ENCODE measurements at places on chromosomes 7 and 10.

DNA sequence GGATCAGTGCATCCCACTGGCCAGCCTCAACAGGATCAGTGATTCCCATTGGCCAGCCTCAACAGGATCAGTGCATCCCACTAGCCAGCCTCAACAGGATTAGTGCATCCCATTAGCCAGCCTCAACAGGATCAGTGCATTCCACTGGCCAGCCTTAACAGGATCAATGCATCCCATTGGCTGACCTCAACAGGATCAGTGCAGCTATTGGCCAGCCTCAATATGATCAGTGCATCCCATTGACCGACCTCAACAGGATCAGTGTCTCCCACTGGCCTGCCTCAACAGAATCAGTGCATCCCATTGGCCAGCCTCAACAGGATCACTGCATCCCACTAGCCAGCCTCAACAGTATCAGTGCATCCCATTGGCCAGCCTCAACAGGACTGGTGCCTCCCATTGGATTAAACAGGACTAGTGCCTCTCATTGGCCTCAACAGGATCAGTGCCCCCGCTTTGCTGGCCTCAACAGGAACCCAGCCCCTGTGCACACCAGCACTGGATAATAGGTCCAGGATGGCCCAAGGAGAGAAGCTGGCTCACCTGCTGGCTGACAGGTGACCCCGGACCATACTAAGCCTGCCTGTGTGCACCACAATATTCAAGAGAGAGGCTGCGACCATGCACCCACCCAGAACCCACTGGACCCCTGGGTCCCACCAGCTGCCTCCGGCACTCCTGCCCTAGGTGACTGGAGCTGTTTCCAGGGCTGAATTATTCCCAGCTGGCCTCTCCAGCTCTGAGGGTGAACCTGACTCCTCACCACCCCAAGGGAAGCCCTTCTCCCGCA lies 59.9 kb downstream of the PDGFA start:
- no peak for DNase-seq

- DNase-seq: no peak
These were observed 12.7 kb upstream of the DNAJB12 start for GRCh38 chr10:72367301-72367960.

DNA sequence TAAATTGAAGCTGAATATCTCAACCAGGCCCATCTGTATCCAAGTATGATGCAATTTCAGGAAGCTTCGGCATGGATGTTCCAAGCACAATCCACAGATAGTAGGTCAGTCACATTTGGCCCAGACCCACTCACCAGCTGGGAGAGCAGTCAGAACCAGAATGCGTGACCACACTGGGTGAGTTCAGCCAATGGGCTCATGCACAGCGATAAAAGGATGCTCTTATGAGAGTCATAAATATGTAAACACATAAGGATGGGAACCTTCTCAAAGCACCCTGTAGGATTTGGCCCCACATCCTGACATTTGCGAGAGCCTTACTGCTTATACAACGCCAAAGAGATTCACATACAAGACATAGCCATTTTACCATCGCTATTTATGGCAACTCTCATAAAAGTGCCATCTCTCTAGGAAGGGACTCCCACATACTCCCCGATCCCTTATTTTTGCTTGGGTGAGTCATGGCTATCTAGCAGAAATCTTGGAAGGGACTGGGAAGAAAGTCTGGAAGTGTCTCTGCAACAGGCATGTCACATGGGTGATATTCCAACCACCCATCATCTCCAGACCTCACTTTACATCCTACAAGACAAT lies 3.0 kb downstream of the AFAP1L2 start:
- no peak for DNase-seq

DNA sequence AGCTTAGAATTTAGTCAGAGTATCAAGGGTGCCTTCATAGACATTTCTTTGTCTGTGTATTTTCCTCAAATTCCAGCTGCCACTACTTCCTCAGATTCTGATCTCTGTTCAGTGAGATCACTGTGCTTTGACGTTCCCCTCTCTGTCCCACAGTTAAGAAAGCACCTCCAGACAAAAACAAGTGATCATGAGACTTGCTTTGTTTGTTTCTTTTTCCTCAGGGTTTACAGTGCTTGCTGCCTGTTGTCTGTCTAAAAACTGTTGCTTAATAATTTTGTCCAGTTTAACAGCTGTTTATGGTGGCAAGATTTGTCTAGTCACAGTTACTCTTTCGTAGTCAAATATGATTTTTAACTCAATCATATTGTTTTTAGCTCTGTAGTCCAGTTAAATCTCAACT lies 29.1 kb downstream of the TRUB1 start:
- DNase-seq: no peak

DNA sequence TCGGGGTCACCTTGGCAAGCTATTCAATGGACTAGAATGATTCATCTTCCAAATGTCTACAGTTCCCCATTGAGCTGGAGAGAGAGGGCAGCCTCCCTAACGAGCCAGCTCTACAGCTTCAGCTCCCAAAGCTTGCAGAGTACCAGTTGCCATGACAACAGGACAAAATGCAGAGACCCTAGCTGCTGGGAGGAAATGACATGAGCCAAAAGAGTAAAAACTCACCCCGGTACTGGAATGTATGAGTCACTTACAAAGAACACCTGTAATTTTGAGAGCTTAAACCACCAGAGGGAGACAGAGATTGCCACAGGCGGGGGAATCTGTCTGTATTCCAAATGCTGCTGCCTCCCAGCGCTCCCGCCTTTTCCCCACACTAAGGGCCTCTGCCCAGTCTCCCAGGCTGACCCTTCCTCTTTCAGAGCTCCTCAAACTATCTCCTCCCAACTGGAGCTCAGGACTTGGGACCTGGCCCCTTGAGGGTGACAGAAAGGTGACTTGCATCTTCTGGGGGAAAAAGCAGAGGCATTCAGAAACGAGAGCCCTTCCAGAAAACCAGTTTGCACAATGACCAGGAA lies 95.5 kb downstream of the CUL2 start:
- no peak for DNase-seq

- DNase-seq: no peak
These were observed 122.9 kb upstream of the LYZL2 start for GRCh38 chr10:30752481-30752881.

GRCh38 chr10:22466763-22467334 lies 121.6 kb downstream of the SPAG6 start:
- no peak for DNase-seq

- DNase-seq: no peak
These were observed at the start of gene ALOX5 for GRCh38 chr10:45373576-45374349. TSS of gene ALOX5 (plus strand) at chr10:45374216. CDS start at chr10:45374280, 64 bp downstream.

GRCh38 chr7:132291481-132291880 lies 284.8 kb downstream of the PLXNA4 start:
- no peak for DNase-seq

DNA sequence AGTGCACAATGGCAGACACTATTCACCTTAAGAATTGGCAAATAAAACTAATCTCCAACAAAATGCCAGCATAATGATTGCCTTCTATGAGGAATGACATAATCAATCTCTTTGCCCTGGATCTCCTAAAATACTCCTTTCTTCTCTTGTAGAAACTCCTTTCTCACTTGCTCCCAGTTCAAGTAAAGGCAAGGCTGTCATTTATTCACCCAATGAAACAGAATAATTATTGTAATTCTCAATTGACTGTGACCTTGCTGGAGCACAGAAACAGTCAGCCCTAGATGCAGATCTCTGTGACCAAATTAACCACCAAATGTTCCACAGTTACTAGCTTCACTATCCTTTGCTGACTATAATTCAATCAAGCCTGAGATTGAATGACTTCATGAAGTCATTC lies 99.3 kb downstream of the SEMA3C start:
- DNase-seq: no peak

DNA sequence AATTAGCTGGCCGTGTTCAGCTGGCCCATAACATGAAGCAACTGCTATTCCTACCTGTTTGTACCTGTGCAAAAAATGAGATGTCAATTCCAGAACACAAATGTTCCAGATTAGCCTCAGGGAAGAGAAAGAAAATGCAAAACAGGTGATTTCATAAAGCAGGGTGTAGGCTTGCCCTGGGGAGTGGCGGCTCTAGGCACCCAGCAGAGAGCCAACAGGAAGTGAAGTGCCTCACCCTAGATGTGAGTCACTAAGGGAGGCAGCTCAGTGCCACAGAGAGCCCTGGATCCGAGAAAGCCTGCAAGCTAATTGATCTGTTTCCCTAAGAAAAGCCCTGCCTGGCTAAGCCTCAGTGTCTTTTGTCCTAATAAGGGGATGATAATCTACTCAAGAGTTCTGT lies 240.0 kb downstream of the ARHGAP21 start:
- no peak for DNase-seq

GRCh38 chr7:135616136-135616535 lies 46.2 kb upstream of the STMP1 start:
- no peak for DNase-seq

GRCh38 chr10:34260904-34261303 lies 554.2 kb downstream of the PARD3 start:
- no peak for DNase-seq

DNA sequence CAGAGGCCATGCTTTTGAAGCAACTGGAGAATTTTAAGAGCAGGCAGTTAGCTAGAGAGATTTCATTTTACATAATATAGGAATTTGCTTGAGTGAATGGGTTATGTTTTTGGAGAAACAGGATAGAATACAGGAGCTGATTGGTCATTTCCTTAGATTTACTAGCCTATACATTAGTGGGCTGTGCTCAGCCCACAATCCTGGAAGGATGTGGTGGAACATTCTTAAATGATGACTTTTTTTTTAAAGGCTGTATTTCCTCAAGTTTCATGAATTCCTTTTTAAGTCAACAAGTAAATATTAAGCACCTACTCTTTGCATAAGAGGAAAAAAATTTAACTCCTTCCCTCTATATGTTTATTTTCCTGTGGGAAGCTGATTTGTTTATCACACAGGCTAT lies 314.4 kb upstream of the BMPER start:
- no peak for DNase-seq

- no peak for DNase-seq
These were observed 134.0 kb upstream of the SLC26A5 start for GRCh38 chr7:103580031-103580430.

DNA sequence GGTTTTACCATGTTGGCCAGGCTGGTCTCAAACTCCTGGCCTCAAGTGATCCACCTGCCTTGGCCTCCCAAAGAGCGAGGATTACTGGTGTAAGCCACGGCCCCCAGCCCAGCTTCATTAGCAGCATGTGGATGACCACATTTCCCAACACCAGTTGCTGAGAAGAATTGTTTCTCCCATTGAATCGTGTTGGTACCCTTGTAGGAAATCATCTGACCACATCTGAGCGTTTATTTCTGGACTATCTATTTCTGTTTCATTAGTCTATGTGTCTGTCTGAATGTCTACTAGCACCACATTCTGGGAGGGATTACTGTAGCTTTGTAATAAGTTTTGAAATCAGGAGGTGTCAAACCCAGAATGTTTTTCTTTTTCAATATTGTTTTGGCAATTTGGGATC lies 89.6 kb downstream of the LCOR start:
- no peak for DNase-seq

DNA sequence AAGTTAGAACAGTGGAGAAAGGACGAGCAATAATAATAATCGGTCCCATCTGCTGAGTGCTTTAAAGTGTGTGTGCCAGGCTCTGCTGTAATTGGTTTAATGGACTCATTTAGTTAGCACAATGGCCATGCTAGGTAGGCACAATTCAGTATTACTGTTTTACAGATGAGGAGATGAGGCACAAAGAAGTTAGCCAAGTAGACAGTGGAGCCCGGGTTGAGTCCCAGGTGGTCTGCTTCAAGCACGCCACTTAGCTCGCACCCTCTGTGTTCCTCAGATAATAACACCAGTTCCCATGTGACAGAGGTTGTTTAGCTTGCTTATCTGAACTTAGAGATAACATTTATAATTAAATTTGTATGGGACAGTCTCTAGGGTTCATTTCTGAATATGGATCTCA lies 101.6 kb upstream of the GJD4 start:
- no peak for DNase-seq

DNA sequence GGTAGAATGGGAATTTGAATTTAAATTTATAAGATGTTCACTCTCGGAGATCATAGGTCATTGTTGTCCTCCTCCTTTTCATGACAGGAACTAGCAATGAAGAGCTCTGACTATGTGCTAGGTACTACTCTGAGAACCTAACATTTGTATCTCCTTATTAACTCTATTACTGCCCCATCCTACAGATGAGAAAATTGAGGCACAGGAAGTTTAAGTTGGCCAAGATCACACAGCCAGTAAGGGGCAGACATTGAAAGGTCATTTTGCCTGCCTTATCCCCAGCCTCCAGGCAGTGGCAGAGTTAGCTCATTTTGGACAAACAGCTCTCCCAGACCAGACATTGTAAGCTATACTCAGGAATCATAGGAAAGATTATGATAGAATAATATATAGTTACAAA lies 6.0 kb downstream of the SRGN start:
- DNase-seq: no peak

- DNase-seq: no peak
These were observed 37.9 kb upstream of the MTPAP start for GRCh38 chr10:30386801-30387588.

DNA sequence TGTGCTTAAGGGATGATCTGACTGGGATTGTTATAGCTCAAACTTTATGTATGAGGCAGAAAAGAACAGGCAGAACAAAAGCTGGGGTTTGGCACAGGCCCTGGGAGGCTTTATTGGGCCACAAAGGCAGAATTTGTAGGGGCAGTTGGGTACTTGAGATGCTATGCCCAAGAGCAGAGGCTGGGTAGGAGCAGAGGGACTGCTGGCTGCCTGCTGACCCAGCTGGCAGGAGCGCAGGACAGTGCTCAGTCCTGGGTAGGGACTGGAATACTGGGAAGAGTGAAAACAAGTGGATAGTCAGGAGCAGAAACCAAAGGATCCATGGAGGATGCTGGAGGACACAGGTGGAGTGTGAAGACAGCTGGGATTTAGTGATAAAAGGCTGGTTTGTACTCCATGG lies 75.7 kb downstream of the CCDC3 start:
- DNase-seq: no peak

- DNase-seq: no peak
These were observed 795.6 kb downstream of the PHTF2 start for GRCh38 chr7:78594156-78594555.

DNA sequence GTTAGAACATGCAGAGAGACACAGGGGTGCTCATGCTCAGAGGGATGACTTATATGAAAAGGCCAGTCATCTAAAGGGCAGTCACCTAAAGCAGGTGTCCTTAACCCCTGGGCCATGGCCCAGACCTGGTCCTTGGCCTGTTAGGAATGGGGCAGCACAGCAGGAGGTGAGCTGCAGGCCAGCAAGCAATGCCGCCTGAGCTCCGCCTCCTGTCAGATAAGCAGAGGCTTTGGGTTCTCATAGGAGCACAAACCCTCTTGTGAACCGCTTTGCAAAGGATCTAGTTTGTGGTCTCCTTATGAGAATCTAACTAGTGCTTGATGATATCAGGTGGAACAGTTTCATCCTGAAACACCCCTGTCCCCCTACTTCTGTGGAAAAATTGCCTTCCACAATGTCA lies 14.5 kb downstream of the ANKRD7 start:
- DNase-seq: no peak

GRCh38 chr7:41977151-41977651 lies 259.8 kb downstream of the GLI3 start:
- no peak for DNase-seq

- DNase-seq: no peak
These were observed 5.3 kb downstream of the PTPN12 start for GRCh38 chr7:77542409-77542808.
